ENCODE measurements at places on chromosomes 2 and 18.

DNA sequence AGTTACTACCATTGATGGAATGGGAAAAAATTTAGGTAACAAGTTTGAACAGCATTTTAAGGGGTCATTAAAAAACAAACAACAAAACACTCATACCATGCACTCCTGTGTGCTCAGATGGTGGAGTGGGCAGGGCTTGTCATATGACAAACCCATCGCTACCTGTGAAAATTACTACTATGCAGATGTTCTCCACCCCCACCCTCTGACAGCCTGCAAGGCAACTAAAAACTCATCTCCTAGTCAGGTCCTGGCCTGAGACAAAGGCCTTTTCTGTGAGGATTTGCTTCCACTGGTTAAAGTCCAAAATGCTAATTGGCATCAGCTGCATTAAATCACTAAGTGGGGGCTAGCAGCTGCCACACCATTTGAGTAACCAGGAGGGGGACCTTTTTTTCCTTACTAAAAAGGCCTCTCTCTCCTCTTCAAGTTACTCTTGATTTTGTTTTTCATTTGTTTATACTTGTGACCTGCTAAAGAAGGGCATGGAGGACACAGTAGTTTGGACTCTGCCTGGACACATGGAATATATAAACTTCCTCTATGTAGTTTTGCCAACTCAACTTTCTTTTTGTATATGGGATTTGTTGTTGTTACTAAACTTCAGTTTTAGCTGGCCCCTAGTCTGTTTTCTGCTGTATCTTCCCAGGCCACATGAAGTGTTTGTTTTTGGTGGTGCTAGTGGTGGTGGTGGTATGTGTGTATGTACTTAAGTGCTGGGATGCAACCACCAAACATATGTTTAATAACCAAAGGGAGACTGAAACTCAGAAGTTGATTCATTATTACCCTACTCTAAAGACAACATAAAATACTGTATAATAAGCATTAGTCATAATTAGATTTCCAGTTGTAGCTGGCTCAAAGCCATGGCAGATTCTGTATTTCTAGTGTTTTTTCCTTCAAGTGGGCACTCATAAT lies 121.3 kb downstream of the MAP4K4 start:
- DNase-seq = no peak

DNA sequence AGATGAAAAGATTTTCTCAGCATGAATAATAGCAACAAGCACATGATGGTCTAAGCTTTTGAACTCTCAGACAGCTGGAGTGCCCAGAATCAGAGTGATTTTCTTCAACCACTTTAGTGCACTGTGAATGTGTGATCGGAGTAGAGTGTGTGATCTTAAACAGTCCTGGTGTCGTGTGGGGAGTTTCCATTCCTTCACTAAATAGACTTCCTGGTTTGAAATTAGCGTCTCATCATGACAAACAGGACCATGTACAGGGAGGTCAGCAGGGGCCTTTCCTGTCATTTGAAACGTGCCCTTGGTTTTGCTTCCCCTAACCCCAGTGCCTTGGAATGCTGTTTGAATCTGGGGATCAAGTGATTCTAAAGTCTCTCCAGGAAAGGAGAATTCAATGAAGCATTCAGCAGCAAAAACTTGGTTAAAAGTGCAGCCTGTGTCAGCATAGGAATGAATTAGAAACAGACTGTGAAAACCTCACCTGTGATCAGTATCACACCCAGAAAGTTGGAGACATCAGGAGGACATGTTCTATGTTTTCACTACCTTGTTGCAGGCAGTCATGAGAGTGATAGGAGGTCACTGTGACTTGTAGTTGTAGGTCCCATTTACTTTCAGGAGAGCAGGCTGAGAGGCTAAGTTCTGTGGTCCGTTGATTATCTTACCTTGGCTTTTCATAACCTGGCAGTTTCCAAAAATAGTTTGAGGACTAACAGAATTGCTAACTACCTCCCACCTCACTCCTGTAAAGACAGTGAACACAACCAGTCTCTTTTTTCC lies 400.3 kb downstream of the MTX2 start:
- no peak for DNase-seq

DNA sequence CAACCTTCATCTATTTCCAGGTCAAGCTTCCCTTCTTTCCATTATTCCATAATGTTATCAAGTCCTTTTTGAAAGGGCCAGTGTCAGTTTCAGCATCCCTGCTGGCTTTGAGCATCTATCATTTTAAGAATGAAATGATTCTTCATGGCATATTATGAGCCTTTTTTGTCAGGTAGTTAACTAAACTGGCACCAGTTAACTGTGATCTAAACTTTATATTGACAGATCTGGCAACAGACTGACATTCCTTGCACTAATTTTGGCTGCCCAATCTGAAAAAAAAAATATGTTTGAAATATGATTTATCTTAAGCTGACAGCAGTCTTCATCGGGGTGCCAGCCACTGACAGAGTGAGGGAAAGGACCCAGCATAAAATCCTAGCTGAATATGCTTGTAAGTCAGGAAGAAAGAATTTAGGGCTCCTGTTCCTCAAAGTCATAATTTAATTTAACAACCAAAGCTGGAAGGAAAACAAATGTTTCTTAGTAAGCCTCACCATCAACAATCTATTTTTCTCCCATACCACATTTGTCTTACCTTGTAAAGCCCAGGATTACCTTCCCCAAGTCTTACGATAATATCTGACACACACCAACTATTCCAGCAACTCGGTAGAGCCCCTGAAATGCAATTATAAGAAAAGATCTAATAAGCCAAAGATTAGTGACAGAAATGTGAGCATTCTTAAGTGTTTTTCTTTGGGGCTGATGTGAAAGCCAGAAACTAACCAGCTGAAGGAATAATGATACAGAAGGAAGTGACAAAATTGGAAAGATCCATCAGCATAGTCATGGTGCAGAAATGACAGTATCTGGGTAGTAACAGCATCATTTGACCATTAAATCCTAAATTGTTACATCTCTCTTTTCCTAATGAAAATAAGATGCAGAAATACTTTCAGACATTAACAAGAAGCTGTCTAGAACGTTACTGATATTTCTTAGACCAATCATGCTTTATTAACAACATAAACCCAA lies 228.1 kb downstream of the RBM43 start:
- DNase-seq = no peak

DNA sequence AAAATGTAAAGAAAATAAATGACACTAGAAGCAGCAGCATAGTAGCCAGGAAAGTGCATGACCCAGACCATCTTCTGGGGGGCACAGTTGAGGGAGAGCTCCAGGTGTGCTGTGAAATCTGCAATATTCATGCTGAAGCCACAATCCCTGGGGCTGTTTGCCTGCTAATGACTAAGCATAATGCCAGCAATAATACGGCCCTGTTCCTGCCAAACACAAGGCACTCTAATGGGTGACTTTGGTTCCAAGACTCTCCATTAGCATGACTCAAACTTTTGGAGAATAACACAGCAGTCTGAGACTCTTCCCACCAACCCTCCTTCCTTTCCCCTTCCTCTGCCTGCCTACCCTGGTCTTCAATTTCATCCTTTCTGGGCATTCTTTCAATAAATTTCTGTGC lies 77.9 kb upstream of the DOCK10 start:
- DNase-seq = no peak

DNA sequence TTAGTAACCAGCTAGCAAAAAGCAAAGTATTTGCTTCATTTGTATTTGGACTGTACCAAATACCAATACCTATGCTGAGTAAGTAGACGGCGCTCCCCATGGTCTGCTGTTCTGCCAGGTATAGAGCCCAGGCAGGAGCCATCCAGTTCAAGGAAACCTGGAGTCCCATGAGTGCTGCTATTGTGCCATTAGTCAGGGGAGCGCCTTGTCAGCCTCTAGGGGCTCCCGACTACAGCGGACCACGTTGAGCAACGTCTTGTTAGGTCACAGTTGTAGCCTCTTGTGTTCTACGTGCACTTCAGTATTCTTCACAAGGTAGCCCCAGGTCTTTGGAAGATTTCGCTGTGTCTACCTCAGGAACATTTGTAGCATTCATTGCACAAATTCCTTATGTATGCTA lies 21.6 kb upstream of the SLC9A2 start:
- no peak for DNase-seq

DNA sequence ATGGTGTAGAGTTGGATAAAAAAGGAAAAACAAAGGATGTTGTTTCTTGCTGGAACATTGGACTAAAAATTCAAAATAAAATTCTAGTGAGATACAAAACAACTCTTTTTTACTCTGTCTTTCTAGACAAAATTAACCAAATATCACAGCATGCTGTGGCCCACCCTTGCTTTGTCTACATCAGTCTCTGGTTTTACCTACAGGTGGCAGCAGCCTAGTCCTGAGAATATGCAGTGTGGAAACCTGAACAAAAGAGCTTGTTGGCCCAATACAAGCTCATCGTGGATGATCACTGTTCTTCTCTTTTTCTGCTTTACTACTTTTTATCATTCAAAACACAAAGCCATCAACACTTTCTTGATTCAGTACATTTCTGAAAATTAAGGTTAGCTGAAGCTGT lies 210.4 kb downstream of the CDH19 start:
- no peak for DNase-seq

DNA sequence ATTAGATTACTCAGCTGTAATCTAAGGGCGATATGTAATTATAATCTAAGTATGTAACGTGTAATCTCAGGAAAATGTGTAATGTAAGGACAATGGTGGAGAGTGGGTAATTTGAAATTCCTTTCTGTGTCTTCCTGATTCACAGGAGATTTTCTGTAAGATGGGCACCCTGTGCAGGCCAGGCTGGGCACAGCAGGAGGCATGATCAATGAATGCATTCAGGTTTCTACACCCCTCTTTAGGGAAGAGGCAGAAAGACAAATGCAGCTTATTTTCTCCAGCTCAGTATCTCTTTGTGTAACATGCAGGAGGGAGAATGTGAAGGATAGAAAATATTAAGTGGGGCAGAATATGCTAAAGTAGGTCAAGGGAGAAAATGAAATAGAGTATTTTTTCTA lies 320.1 kb downstream of the PIK3C3 start:
- DNase-seq = no peak

DNA sequence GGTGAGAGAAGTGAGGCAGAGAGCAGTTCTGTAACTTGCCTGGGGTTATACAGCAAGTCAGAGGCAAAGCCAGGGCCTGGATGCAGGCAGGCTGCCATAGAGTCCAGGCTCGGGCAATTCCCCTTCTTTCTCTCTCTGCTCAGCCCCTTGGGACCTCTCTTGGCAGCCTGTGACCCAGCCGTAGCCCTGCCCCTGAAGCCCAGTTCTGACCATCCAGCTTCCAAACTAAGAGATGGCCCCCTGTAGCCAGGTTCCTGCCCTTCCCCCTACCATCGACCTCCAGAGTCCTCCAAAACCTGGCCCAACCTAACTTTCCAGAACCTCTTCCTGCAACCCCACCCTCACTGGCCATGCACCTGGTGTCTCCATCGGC lies 201.2 kb downstream of the CTIF start:
- DNase-seq = no peak

DNA sequence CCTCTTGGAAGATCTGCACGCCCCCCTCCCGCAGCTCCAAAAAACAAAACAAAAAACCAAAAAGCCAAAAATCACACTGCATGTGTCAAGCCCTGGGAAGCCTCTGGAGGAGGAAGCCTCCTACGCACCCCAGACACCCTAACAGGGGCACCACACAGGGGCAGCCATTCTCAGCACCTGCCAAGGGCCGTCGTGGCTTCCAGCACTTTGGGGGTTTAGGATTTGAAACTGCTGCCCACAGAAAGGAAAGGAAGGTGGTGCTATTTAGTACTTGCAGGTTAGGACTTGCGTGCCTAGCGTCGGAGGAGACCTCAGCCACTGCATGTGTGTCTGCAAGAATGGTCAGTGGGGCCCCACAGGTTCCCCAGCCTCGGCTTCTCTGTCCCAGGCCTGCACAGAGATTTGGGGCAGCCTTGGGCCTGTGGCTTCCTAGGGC lies 419 bp upstream of the GPR55 start:
- no peak for DNase-seq

DNA sequence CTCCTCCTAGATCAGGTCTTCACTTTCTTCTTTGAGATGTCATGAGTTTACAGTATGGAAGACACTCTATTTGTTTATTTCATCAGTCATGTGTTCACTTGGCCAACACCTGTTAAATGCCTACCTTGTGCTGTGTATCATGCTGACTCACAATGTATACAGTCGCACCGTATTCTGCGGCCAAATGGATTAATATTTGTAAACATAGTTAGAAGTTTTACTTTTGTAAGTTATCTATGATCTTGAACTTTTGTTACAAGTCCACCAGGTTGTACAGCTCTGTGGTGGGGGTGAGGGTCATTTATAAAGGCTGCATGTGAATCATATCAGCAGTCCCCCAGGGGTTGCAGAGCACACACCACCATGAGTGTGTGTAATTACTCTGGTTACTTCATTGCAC lies 408.7 kb upstream of the NRP2 start:
- DNase-seq = no peak
